ENCODE measurements at places on chromosomes 13 and 19. TPM values are rescaled to one million over a fixed set of nuclear protein-coding genes. Genes with fewer than 3 reads are reported as not detected.

DNA sequence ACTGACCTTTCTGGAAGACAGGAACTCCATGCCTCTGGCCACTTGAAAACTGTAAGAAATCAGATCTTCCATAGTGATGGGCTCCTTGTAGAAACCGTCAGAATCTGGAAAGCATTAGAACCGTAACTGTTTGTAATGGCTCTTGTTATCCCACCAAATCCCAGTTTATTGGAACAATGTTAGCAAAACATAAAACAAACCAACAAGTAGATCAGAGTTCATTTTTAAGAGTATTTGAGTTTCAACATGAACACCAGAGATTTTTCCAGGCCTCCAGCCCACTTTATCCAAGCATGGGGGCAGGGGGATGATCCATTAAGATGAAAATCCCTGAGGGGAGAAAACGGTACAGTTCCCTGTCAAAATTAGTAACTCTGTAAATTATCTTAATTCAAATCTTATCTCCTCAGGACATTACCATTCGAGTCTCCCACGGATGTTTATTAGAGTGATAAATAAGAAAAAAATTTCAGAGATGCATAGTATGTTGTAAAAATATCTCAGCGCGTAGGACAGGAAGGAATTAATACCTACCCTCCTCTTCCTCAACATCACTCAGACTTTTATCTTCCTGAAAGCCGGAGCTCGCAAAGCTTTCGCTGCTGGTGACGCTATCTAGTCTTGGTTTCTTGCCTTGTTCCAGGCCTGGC is 172.5 kb downstream of the FLT1 start:
- DNase-seq, result no peak

DNA sequence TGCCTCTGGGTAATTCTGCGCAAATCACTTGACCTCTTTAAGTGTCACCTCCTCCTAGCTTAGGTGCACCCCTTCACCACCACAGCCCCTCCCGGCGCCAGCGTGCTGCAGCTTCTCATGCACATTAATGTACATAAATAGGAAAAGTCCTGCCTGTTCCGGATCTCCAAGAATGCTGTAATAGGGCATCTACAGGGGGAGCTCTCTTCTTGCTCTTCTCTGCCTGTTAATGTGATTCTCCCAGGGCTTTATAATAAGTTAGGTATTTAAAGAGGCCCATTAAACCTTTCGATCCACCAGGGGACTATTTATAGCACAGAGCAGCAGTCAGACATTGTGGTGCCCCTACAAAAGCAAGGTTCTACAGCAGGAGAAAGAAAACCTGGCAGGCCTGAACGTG is 35.3 kb downstream of the SOX1 start:
- no peak for DNase-seq

GRCh38 chr19:13506471-13506820 is at the start of gene CACNA1A:
CACNA1A (minus strand) TSS chr19:13506479; CDS start chr19:13506224, 255 bp downstream.
- DNase-seq, result no peak

LTBP4 gene
- 627 TPM for polyA plus RNA-seq

CEACAM20 gene
- not detected for polyA plus RNA-seq

ZNF555 gene
- polyA plus RNA-seq, result 10.3 TPM

HNRNPA1L2 gene
- polyA plus RNA-seq, result 26.3 TPM

METTL21C gene
- polyA plus RNA-seq, result not detected

COG6 gene
- polyA plus RNA-seq, result 39.4 TPM
